Activated CD4-positive, alpha-beta T cell treated with anti-CD3 and anti-CD28 coated beads, Interleukin-2, Interleukin-4, amounts not matched to agents 100 ng/mL and 50 ng/mL, durations not matched to agents 16 hours and 8 hours (primary cell): ENCODE measurements at places on chromosomes 1 and 21.
A peak's percentile ranks its signal among the peaks of the same experiment; 100 is the strongest.

- no peak for DNase-seq
Measured at GRCh38 chr21:32022146-32022545, 149.3 kb downstream of the HUNK start.

DNA sequence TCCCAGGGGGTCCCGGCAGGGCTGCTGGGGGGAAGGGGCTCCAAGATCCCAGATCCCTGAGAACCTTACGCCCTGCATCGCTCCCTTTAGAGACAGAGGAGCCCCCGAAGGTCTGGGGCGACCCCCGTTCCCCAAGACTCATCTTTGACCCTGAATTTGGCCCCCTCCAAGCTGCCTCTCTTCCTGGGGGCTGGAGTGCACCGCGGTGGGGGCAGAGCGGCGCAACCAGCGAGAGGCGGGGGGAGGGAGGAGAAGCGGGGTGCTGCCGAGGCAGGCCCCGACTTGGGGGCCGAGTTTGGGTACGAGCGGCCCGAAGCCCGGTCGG, 5.4 kb upstream of the PLEKHG5 start:
- DNase-seq: no peak

DNA sequence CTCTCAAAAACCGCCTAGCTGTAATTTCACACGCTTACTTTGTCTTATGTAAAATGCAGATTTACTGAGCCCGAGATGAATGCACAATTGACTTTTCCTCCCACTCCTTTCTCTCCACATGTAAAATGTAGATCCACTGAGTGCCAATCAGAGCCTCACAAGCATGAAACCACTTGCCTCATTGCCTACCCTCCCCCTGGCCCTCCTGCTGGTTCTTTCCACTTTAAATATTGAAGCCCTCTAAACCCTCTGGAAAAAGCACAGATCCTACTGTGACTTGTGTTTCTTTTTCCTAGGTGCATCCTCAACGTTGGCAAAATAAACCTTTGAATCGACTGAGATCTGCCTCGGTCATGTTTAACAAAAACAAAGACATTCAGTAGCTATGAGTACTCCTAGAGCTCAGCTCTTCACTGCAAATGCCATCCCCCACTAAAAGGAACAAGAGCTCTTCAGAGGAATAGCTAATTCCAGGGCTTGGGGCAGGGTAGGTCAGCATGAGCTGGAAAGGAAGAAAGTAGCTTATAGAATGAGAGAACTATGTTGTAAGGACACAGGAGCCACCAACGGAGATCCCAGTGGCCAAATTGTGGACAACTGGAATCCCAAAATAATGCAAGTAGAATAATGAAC, 365.5 kb upstream of the RUNX1 start:
- DNase-seq: no peak

DNA sequence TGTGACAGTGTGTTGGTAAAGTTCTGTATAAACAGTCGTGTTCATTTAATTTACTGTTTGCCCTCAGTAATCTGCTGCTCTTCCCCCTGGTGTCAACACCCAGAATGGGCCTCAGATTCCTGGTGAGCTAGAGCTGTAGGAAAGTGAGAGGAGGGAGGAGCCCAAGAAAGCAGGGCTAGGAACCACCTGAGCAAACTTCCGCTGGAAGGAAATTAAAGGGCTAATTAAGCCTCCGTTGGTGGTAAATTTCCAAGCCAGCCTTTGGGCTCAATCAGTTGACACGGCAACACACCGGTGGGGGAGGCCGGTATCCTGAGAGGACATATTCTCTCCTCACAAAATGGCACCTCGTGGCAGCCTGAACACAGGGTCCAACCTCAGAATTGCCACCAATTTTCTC, 32.9 kb downstream of the RAB3B start:
- DNase-seq: no peak

GRCh38 chr1:196651079-196651478, 764 bp upstream of the CFH start:
- no peak for DNase-seq

- no peak for DNase-seq
Measured at GRCh38 chr1:229845410-229846138, 219.5 kb downstream of the URB2 start.

- no peak for DNase-seq
Measured at GRCh38 chr1:25451908-25452307, 21.2 kb downstream of the MACO1 start.

DNA sequence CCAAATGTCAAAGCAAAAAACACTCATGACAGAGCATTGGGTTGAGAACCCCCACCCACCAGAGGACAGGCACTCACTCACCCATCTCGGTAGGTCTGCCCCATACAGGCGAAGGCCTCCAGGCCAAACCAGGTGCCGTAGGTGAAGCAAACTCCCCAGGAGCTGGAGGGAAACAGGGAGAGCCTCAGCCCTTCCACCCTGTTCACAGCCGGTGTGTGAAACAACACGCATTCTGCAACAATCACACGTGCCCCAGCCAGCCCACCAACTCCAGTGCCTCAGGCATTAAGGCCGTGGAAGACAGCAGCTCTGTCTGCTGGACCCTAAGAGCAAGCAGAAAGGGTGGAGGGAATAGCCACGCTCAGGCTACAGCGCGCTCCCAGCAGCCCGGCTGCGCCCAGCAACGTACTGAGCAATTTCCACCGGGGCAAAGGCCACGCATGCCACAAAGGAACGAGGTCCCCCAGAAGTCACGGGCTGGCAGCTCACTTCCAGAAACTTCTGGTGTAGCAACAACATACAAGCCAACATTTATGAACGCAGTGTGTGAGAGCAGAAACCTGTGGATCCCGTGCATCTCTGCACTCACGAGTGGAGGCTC, 11.4 kb upstream of the SPATC1L start:
- no peak for DNase-seq

DNA sequence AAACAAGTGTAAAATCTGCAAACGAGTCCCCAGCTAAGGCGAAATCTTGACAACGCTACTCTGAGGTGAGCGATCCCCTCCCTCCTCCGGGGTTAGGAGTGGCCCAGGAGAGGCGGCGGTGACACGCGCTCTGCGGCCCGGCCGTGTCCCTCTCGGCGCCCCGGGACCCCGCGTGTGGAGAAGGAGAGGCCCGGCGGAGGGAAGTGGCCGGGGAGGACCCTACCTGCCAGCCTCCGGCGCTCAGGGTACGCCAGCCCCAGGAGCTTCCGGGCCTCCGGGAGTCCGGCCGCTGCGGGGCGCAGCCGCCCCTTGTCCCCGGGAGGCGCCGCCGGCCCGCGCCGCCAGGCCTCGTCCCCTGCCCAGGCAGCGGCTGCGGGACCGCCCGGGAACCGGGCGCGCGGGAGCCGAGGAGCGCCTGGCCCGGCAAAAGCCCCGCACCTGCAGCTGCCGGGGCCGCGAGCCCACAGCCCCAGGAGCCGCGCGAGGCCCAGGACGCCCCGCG, 543 bp downstream of the ABCB10 start:
- DNase-seq: peak; percentile 31

- DNase-seq: no peak
Measured at GRCh38 chr1:10309243-10310011, 89.4 kb upstream of the PGD start.

GRCh38 chr1:81848880-81849682, 48.3 kb downstream of the ADGRL2 start:
- no peak for DNase-seq

DNA sequence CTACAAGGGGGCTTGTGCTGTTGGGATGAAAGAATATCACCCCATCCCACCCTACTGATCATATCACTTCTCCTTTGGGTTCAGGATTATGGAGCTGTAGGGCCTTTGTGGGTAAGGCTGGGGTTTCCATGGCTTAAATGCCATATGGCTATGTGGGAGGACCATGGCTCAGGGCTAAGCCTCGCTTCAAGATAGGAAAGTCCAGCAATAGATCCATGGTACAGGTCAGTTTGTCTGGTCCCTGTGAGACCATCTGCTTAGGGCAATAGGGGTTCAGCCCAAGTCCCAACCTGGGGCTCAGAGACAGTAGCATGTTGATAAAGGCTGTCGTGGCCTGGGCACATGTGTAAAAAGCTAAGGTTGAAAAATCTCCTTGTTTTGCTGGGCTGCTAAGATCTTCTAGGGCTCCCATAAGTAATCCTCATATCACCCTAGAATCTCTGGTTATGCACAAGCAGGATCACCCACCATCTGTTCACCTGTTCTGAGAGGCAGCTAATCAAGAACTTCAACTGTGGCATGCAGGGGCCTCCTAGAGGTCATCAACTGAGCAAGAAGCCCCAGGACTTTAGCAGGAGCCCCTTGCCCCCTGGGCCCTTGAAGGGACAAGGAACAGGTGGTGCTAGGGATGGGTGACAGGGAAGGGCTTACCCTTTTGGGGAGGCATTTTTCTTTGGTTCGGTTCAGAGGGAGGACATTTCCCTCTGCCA, 66.5 kb downstream of the UBE2T start:
- DNase-seq: no peak

DNA sequence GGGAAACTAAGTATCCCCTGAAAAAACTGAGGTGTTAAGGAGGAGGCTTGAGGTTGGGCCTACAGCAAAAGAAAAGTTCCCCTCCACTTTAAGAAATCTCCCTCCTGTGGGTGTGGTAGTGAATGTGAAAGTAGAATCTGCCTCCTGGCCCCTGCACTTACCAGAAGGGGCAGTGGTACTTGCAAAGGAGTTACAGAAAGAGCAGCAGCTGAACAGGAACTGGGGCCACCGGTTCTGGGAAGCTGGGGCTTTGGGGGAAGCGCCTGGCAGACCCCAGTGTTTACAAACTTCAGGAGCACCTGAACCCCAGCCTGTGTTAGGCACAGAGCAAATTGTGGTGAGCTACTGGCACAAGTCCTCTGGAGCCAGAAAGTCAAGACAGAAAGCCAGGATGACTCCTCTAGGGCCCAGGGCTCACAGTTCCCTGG, 250.2 kb upstream of the FGGY start:
- DNase-seq: peak; percentile 42

- DNase-seq: no peak
Measured at GRCh38 chr1:42105025-42105424, 48.2 kb upstream of the GUCA2B start.

DNA sequence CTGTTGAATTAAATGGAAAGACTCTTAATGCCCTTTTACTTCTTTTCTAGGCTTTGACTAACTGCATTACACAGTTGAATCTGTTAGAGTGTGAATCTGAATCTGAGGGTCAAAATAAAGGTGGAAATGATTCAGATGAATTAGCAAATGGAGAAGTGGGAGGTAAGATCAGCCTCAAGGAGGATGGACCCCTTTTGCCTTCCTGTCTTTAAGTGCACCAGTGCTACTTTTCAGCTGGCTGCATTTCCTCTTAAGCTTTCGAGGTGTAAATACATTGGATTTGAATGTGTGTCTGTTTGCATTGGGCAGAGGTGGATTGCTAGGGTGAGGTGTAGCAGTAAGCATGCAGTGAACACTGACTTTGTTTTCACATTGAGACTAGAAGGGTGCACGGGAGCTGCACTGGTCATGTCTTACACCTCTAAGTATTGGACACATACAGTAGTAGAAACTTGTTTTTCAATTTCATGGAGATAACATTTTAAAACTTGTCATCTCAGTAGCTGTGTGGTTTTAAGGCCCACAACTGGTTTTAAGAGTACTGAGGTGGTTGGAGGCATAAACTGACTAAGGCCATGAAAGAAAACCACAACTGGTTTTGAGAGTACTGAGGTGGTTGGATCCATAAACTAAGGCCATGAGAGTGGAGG, 35.4 kb downstream of the MIA3 start:
- peak; percentile 83 for DNase-seq

GRCh38 chr1:203722909-203723308, 42.1 kb upstream of the LAX1 start:
- no peak for DNase-seq

- DNase-seq: no peak
Measured at GRCh38 chr1:36912365-36912865, 121.9 kb downstream of the GRIK3 start.

DNA sequence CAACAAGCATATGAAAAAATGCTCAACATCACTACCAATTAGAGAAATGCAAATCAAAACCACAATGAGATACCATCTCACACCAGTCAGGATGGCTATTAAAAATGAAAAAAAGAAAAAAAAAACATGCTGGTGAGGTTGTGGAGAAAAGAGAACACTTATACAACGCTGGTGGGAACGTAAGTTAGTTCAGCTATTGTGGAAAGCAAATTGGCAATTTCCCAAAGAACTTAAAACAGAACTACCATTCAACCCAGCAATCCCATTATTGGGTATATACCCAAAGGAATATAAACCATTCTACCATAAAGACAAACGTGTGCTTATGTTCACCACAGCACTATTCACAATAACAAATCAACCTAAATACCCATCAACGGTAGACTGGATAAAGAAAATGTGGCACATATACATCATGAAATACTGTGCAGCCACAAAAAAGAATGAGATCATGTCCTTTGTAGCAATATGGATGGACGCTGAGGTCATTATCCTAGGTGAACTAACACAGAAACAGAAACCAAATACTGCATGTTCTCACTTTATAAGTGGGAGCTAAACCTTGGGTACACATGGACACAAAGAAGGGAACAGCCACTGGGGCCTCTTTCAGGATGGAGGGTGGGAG, 49.5 kb downstream of the LYST start:
- DNase-seq: no peak

DNA sequence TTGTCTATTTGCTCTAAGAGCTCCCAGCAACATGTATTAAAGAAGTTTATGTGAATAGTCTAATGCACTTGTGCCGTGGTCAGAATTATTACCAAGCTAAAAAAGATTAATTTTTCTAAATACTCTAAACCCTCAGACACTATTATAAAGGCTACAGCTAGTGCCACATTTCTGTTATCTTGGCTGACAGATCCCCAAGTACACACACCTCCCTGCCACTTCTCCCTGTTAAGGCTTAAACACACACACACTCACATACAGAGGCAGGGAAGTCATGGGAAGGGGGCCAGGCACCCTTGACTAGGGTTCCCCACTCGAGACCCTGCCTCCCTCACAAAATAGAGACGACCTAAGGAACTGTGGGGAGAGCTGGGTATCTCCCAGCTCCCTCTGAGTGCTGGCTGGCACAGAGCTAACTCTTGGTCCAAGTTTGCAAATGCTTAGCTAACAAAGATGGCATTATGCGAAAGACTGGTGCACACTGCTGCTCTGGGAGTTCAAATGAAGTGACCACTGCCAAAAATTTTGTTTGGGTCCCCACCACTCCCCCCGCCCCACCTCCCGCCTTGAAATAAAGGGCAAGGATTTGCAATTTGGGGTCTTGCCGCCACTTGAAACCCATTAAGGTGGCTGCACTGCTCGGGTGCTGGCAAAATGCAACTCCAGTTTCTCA, 9.8 kb downstream of the SSBP3 start:
- DNase-seq: no peak

GRCh38 chr1:24541711-24542346, 14.1 kb upstream of the NCMAP start:
- DNase-seq: no peak

DNA sequence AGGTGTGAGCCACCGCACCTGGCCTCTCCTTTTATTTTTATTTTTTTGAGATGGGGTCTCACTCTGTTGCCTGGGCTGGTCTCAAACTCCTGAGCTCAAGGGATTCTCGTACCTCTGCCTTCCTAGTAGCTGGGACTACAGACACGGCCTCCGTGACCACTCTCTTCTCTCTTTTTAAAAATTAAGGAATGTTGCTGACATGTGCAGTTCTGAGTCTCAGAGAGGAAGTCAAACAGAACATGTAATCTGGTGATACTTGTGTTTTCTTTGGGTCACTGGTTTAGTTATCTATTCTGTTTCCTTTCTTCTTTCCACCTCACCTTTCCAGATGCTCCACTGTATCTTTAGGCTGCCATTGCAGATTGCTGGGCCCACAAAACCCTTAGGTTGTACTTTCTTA, 2.7 kb downstream of the WDTC1 start:
- DNase-seq: no peak

GRCh38 chr21:42807938-42808613, 71.3 kb downstream of the WDR4 start:
- no peak for DNase-seq
